ENCODE measurements at places on chromosomes 16 and 17. TPM values are rescaled to one million over a fixed set of nuclear protein-coding genes. Genes with fewer than 3 reads are reported as not detected.

GRCh38 chr16:56866955-56867830 is 2.2 kb downstream of the SLC12A3 start:
- no peaks in the 10 kb centered on the region for H3K27me3 ChIP-seq
- H3K27ac ChIP-seq, result peak overlapping the region; percentile 66
- peaks cover 26% of the 10 kb centered on the region for H3K4me1 ChIP-seq
- no peak for DNase-seq
- H3K36me3 ChIP-seq, result peaks cover 1% of the 10 kb centered on the region
- H3K4me3 ChIP-seq, result no peak overlapping the region

GRCh38 chr17:63682441-63682840 is 17.5 kb downstream of the LIMD2 start:
- peaks cover 3% of the 10 kb centered on the region for H3K4me1 ChIP-seq
- H3K4me3 ChIP-seq, result no peak overlapping the region
- H3K27ac ChIP-seq, result no peak overlapping the region
- no peaks in the 10 kb centered on the region for H3K27me3 ChIP-seq
- DNase-seq, result no peak

GRCh38 chr16:10683170-10683569 is 11.6 kb downstream of the TEKT5 start:
- peaks cover 4% of the 10 kb centered on the region for H3K27me3 ChIP-seq
- no peaks in the 10 kb centered on the region for H3K36me3 ChIP-seq
- H3K27ac ChIP-seq, result no peak overlapping the region
- no peak for DNase-seq
- H3K4me3 ChIP-seq, result no peak overlapping the region

- H3K27me3 ChIP-seq, result peaks cover 7% of the 10 kb centered on the region
- H3K4me1 ChIP-seq, result peaks cover 5% of the 10 kb centered on the region
- H3K27ac ChIP-seq, result no peak overlapping the region
- H3K36me3 ChIP-seq, result no peaks in the 10 kb centered on the region
- DNase-seq, result peak; percentile 60
These were observed 22.1 kb downstream of the SOX8 start for GRCh38 chr16:1003391-1004347.

DNA sequence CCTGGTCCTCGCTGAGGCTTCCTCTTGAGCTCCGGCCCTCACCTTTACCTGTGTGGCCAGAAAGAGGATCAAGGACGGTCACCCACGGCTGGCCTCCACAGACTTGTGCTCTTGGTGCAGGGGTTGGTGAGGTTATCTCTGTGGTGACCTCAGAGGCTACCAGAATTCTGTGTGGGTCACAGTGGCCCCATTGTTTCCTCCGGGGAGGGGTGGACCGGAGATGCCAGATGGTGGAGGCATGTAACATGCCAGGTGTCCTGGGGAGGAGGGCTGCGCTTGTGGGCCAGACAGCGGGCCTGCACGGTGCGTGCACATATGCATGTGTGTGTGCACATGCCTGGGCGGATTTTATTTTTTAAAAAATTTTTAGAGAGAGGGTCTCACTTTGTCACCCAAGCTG is 6.3 kb downstream of the SGCA start:
- DNase-seq, result no peak
- H3K4me1 ChIP-seq, result peaks cover 11% of the 10 kb centered on the region
- peaks cover 2% of the 10 kb centered on the region for H3K27me3 ChIP-seq
- no peaks in the 10 kb centered on the region for H3K36me3 ChIP-seq
- H3K27ac ChIP-seq, result no peak overlapping the region
- no peak overlapping the region for H3K4me3 ChIP-seq

DNA sequence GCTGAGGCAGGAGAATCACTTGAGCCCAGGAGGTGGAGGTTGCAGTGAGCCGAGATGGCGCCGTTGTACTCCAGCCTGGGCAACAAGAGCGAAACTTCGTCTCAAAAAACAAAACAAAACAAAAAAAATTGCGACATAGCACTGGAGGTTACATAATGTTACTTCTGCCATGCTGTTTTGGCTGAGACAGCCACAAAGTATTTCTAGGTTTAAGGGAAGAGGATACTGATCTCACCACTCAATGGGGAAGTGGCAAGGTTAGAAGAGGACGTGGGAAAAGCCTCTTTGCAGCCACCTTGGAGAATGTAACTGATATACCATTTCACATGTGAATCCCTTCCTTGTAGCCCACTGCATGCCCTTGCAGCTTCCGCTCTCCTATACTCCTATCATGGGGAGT is 131.2 kb upstream of the NLRP1 start:
- H3K4me3 ChIP-seq, result no peak overlapping the region
- peaks cover 39% of the 10 kb centered on the region for H3K27me3 ChIP-seq
- no peaks in the 10 kb centered on the region for H3K36me3 ChIP-seq
- H3K4me1 ChIP-seq, result no peaks in the 10 kb centered on the region
- H3K27ac ChIP-seq, result no peak overlapping the region

KCNJ16 gene
- total RNA-seq, result not detected

Measured in activated naive CD8-positive, alpha-beta T cell treated with anti-CD3 and anti-CD28 coated beads, Interleukin-2, amount 10 ng/mL, durations not matched to agents 7 days and 5 days (primary cell).